ENCODE measurements at places on chromosomes 3 and 15.

GRCh38 chr3:97131476-97131875 lies 317.1 kb downstream of the EPHA6 start:
- no peak for DNase-seq

DNA sequence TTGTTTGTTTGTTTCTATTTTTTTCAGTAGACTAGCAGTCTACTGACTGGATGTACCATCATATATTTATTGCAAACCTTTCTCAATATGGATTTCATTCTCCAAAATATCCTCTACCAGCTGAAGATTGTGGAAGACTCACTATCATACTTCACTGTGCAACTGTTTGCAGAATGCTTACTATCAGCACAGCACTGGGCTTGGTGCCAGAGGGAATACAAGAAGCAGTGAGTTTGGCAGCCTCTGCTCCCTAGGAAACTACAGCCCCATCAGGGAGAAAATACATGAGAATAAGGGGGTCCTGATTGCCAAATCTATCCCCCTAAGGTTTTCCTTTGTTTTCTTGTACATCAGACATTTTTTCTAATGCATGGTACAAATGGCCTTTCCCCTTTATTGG lies 27.5 kb downstream of the AQP9 start:
- DNase-seq, result peak; percentile 75

DNA sequence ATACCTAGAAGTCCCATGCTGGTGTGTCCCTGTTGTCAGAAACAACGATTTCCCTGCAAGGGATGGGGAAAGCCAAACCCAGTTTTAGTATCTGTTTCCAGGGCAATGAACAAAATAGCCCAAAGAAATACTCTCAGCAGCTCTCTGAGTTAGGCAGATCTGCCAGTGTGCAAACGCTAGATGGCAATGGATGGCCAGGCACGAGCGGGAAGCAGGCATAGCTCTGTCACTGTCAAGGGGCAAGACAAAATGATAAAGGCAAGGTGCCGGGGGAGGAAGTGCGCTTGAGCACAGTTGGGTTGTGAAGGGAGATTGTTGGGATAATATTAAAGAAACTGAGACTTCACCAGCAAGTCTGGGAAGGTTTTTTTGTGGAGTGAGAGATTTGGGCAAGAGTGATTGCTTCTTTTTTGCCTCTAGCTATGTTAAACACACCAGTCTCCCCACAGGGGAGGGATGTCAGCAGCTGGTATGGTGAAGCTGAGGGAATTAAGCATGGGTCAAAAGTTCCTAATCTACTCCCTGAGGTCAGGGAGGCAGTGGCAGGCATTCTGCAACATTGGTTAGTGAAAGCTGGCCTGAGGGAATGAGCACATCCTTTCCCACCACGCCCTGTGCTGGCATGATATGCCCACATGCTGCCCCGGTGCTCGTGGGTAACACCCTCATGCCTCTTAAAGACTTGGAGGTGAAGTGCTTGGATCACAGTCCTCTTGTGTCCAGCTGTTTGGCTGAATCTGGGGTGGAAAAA lies 117.5 kb downstream of the PDCD6IP start:
- peak; percentile 83 for DNase-seq

GRCh38 chr15:45429941-45430792 lies 51.8 kb upstream of the GATM start:
- peak; percentile 31 for DNase-seq

DNA sequence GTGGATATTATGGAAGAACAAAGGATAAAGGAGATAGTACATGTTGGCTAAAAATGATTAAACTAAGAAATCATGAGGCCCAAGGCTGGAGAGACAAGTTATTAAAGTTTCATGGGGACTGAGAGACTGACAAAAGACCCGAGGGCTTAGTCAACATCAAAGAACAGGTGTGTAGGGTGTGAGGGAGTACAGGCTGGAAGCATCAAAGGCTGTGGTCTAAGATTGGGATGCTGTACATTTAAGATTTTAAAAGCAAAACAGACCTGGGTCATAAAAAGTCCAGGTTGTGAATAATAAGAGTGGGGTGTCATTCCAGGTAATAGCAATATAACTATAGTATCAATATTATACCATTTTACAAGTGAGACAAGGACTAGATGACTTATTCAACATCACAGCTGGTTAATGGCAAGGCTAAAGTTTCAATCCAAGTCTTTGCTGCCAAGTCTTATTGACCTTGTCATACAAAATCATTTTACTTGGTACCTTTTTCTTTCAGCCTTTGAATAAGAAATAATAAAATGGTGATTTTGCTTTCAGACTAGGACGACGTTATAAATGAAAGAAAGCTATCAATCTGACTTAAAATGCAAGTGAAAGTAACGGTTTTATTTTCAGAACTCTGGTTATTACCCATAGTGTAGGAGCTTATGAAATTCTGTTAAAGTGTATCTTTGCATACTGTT lies 211.6 kb downstream of the TNIK start:
- DNase-seq, result no peak

GRCh38 chr3:139906418-139906817 lies 28.6 kb upstream of the CLSTN2 start:
- DNase-seq, result no peak

GRCh38 chr3:84265768-84266167 lies 693.0 kb upstream of the CADM2 start:
- DNase-seq, result no peak

Data from NCI-H226 (cell line).